Stimulated activated CD8-positive, alpha-beta memory T cell treated with anti-CD3 and anti-CD28 coated beads, Interleukin-4, amount 100 ng/mL, for 1 hour (primary cell): ENCODE measurements at places on chromosomes 5 and 9.

GRCh38 chr9:69389437-69389995 lies 64.5 kb downstream of the ENTREP1 start:
- no peak for DNase-seq

DNA sequence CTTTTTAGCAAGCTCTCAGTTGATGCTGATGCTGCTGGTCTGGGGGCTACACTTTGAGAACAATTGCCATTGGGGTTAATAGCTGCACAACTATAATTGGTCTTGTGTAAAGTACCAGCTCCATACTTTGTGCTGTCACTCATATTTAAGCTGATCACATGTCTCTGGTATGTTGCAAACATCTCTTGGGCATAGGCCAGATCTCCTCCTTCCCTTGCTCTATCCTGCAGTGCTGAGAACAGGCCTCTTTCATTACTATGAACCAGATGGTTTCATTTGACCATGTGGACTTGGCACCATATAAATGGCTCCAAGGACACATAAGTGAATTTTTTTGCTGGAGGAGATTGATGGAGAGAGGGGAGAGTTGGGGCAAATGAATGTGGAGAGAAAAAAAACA lies 48.4 kb downstream of the DMRT2 start:
- no peak for DNase-seq

DNA sequence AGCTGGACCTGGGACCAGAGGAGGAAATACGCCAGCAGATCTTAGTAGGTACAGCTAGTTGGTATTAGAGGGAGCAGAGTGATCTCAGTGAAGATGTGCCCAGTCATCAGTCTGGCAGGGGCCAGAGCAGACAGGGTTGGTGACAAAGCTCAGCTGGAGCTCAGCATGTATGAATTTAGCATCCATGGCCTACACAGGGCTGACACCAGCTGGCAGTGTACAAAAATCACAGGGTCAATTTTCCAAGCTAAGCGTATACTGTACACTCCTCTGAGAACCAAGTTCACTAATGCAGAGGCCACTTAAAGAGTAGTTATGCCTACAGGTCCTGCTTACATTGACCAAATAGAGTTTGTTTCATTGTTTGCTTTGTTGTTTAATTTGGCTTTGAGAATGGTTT lies 146.6 kb downstream of the SLC24A2 start:
- DNase-seq, result no peak

DNA sequence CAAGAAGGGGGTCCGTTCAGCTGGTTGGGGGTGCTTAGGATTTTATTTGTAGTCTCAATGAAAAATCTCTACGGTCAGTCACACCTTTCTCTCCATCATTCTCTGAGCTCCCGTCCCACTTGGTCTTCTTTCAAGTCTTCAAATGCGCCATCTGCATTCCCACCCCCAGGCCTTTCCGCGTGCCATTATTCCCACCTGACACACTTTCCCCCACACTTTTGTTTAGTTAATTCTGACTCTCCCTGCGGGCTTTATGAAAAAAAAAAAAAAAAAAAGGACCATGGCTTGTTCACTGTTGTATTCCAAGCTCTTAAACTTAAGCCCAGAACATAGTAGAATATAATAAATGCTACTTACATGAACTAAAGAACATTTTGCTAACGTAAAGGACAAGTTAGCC lies 11.7 kb upstream of the OR5C1 start:
- no peak for DNase-seq

GRCh38 chr5:135034236-135034962 lies 371 bp upstream of the PITX1 start:
- no peak for DNase-seq

DNA sequence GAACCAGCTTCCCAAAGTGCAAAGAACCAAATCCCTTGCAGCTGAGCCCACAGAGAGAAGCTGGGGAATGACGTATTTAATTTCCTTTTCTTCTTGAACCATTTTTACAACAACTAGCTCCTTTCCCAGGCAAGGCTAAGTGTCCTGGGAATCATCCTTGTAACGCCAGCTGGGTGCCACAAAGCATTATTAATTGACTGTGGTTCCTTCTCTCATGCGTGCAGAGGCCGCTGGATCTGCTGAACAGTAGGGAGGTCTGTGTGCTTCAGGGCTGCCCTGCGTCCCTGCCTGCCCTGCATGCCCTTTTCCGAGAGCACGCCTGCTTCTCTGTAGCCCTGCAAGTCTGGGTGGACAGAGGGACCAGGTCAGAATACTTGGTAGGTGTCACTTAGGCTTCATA lies 124.1 kb upstream of the OTULINL start:
- no peak for DNase-seq

- no peak for DNase-seq
Observed at GRCh38 chr9:87663556-87663955, 62.4 kb upstream of the CTSL start.

DNA sequence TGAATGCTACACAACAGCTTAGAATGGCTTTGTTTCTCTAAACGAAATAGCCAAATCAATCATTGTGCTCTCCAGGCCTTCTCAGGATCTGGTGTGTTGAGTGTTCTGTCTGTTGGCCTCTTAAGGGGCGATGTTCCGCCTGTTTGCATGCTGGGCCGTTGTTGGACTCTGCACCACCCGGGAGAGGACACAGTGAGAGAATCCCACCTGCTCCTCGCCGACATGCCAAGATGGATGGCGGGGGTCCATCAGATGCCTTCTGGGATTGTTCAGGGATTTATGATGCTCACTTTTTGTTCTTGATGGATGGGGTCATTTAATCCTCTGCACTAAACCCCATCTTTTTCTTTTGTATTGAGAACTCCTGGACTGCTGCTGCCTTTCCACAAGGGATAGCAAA lies 159.9 kb downstream of the NTRK2 start:
- no peak for DNase-seq

DNA sequence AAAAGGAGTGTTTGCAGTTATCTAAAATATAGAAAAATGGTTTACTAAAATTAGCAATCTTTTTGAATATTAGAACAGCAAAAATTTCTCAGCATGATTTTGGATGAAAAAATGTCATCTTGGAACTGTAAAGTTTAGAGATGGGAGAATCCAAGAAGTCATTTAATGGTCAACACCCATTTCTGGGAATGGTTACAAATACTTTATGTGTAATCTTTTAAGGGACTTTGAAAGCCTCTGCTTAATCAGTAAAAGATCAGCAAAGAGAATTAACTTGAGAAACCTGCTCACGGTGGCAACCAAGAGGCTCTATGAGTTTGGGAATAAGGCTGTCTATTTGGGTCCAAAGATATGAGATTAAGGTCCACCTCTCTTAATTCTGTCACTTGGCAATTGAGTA lies 13.0 kb downstream of the C1QTNF3 start:
- no peak for DNase-seq

DNA sequence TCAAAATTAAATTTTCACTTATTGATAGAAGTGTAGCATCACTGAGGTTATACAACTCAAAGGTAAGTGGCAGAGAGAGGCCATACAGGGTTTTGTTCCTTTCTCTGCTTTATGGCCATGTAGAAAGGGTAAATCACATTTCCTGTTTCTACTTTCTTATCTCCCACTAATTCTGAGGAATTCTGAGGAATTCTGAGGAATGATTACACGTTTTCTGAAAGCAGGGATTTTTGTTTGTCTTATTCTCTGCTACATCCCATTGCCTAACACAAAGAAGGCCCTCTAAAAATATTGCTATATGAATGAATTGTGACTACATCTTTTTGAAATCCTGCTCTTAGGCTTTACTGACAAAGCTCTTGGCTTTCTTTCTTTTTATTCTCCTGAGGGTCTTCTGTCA lies 516.9 kb upstream of the ZNF608 start:
- DNase-seq, result no peak

DNA sequence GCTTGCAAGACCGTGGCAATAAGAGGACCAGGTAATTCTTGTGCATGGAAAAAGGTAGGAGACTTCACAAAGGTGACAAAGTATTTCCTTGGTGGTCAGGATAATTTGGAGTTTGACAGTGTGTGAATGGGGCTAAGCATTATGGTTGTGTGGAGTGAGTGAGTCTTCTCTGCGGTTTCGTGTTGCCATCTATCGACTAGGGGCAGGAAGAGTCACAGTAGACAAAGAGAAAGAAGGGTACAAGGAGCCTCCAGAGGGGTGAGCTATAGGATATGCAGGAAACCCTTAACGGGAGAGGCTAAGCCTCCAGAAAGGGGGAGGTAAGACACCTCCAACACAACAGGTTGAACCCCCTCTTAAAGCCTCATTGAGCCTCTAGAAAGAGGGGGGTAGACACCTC lies 64.0 kb upstream of the RANBP6 start:
- no peak for DNase-seq

DNA sequence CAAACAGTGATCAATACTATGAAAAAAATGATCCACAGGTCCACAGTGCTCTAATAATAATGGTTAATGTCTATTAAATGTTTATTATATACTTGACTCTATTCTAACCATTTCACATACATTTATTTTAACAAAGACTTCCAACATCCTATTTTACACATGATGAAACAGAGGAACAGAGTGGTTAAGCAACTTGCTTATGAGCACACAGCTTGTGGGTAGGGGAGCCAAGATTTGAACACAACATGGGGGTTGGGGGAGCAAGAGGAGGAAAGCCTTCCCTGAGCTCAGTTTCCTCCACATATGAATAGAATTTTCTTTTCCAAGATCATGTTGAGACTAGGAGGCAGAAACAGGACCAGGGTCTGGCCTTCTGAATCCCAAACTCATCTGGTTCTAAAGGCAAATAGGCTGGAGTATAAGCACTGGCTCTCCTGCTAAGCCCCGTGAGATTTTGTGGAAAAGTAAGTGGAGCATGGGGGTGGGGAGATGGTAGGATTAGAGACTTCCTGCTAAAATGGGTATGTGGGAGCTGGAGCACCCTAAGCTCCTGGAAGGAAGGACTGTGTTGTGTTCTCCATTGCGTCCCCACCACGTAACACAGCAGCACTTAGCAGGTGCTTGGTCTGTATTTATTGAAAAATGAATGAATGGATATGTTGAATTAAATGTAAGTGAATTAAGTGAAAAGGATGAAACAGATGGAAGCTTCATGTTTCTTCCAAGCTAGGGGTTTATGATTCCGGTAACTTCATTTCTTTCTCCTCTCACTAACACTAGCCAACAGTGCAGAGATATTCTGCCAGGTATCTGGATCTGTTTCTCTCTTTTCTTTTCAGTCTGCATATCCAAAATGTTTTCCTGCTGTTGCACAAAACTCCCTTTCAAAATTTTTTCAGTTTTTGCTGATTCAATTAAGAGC lies 26.9 kb upstream of the GALNT10 start:
- DNase-seq, result no peak

- DNase-seq, result no peak
Observed at GRCh38 chr9:137949260-137949659, 71.7 kb downstream of the CACNA1B start.

- DNase-seq, result no peak
Observed at GRCh38 chr9:113446323-113446740, 17.2 kb upstream of the RGS3 start.

DNA sequence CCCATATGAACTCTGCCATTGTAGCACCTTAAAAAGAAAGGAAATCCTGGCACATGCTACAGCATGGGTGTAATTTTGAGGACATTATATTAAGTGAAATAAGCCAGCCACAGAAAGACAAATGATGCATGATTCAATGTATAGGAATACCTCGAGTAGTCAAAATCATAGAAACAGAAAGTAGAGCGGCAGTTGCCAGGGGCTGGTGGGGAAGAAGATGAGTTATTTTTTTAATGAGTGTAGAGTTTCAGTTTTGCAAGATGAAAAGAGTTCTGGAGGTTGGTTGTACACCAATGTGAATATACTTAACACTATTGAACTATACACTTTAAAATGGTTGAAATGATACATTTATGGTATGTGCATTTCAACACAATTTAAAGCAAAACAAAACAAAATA lies 133.0 kb downstream of the ZDHHC21 start:
- DNase-seq, result no peak

- no peak for DNase-seq
Observed at GRCh38 chr9:121192959-121193640, 8.6 kb downstream of the RAB14 start.

- DNase-seq, result no peak
Observed at GRCh38 chr5:94558028-94558427, 60.4 kb downstream of the KIAA0825 start.

DNA sequence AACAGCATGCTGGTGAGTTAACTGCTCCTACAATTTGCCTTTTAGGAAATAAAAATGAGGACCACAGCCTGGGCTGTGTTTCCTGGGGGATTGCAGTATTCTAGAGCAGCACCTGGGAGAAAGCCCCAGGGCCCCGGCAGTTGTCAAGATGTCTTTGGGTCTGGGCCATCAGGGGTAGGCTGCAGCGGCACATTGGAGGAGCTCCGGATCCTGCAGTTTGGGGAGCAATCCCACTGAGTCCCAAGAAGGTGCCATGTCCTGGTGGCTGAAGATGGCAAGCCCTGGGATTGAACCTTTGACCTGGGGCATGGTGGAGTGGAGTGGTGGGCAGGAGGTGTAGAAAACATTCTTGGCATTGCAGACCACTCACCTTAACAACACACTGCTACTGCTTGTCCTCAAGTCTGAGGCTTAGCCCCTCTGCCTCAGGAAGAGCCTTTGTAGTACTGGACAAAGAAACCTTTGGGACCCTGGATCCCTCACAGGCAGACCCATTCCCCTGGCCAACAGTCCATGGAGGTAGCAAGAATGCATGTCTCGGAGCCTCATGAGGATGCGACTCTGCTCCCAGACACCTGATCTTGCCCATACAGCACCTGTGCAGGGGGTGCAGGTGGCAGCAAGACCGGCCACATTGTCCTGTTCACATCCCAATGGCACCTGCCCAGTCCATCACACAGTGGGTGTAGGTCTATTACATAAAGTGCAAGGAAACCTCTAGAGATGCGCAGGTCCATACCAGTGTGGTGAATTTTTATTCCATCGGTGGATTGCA lies 159.1 kb upstream of the IRX2 start:
- no peak for DNase-seq

DNA sequence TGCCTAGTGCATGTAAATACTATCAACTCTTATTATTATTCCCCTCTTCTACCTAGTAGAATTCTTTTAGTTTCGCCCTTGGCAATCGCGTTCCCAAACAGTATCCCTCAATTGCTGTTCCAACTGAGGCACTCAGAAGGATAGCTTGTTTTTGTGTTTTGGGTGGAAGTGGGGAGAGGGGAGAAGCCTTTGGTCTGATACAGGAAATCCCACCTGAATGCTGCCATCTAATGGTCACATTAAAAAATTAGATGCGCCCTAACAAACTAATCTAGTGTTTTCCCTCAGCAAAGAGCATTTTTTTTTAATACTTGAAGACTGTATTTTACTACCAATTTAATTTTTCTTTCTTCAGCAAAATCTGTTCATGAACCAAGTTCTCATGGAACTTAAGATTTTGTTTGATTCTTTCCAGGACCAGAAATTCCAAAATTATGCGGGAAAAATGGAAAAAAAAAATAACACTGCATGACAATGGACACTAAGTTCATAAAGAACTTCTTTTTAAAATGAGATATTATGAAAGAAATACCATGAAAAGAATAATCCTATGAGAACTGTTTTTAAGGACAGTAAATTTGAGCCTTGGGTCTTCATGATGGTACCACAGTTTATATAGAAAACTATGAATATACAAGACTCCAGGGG lies 22.2 kb upstream of the GLDC start:
- DNase-seq, result no peak
